Femur (tissue), 1 donor: ENCODE measurements at places on chromosomes 6 and 20.

- peak; percentile 57 for DNase-seq
These were observed 21.2 kb downstream of the TGM2 start for GRCh38 chr20:38143646-38144554.

- no peak for DNase-seq
These were observed 11.5 kb upstream of the CST7 start for GRCh38 chr20:24937579-24937978.

- no peak for DNase-seq
These were observed 87.8 kb upstream of the TIAM2 start for GRCh38 chr6:154907291-154907690.

DNA sequence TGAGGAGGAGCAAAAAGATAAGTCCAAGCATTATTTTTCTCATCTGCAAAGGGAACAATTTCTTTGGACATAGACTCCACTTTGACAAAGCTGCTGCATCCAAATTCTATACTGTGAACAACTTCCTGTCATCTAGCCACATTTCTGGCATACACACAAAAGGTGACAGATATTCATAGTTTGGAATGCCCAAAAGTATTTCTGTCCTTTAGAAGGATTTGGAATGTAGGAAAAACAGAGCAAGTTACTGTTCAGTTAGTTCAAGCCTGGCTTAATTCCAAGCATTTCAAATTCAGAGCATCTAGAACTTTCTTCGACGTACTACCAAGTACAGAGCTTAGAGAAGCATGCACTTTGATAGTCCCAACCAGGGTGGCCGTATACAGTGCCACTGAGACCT is 134.0 kb downstream of the PDE7B start:
- DNase-seq, result no peak

GRCh38 chr20:18265441-18265840 is 22.9 kb upstream of the ZNF133 start:
- DNase-seq, result no peak

GRCh38 chr6:81744131-81744530 is 8.3 kb downstream of the TENT5A start:
- DNase-seq, result no peak

DNA sequence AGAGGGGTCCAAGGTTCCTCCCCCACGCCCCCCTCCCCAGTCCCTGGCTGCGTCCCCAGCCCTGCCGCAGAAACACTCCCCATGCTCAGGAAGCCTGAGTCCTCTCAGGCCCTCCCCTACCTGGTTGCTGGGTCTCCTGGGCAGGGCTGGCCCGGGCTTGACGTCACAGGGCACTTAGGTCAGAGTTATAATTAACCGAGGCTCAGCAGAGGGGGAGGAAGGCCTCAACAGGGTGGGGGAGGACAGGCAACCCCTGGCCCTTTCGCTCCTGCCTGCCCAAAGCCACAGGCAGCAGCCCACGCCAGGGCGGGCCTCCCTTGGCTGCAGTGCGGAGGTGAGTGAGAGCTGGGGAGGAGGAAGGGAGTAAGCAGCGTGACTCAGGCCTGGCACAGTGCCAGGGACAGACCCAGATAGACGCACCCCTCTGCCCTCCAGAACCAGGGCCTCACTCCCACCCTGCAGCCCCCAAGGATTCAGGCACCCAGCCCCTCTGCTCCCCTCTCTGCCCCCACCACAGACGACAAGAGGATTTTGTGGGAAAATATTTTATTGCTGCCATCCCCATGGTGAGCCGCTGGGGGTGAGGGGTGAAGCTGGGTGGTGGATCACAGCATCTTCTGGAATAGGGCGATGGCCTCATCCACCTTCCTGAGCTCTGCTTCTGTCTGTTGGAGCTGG is at the start of gene VWA7:
Gene VWA7 (minus strand): TSS at position 340 of the 678 bp plus-strand sequence. CDS start 549 bp downstream, outside the sequence.
- peak; percentile 72 for DNase-seq

DNA sequence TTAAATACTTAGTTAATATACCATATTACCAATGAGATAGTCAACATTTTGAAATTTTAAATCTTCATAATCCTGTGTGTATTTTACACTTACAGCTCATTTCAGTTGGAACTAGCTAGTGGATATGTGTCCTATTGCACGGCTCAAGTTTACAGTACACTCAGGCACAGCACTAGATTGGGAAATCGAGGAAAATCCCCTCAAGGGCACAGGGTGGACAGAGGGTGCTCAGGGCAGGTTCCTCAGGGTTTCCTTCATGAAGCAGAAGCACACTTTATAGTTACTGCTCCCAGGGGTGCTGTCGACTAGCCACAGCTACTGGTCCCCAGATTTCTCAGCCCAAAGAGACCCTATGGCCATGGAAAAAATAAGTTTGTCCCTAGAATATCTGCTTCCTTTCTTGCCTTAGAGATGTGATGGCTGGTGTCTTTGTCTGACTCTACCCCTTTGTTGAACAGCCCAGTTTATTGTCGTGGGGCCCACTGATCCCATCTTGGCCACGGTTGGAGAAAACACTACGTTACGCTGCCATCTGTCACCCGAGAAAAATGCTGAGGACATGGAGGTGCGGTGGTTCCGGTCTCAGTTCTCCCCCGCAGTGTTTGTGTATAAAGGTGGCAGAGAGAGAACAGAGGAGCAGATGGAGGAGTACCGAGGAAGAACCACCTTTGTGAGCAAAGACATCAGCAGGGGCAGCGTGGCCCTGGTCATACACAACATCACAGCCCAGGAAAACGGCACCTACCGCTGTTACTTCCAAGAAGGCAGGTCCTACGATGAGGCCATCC is 1.5 kb downstream of the BTN2A1 start:
- DNase-seq, result no peak

DNA sequence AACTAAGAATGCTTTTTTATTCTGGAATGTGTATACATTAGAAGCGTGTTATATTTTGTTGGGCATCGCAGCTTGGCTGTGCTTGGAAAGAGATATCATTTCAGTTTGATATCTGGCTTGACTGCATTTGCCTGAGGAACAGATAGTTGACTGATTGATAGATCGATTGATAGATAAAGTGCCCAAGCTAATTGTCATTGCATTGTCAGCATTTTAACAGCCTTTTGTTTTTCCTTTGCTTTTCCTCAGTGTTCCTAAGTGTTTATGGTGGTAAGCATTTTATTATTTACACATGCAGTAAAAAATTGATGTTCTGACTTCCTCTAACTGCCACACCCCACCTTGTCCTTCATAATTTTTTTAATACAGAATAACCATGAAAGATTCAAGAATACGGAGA is 180.9 kb upstream of the GRIK2 start:
- no peak for DNase-seq

- DNase-seq, result no peak
These were observed 785.6 kb upstream of the GJE1 start for GRCh38 chr6:141347086-141347485.

GRCh38 chr6:77482981-77483380 is 19.7 kb upstream of the HTR1B start:
- DNase-seq, result no peak

GRCh38 chr6:114063956-114064355 is 93.0 kb upstream of the HDAC2 start:
- DNase-seq, result no peak

- no peak for DNase-seq
These were observed 20.1 kb downstream of the SAMD5 start for GRCh38 chr6:147528511-147529145.

DNA sequence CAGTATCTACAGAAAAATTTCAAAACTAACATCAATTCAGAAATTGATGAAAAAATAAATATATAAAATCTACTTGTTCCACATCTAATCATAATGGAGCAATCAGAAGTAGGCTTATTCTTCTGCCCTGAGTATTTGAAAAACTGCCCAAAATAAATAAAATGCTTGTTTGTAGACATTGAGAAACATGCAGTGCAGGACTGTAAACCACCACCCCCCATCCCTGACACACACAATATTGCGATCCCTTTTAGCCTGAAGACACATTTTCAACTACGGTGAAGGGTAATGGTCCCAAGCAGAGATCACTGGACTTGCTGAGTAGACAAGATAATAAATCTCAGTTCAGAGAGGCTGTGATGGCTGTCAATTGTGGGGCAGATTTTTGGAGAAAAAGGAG is 261.5 kb downstream of the C6orf118 start:
- DNase-seq, result no peak

DNA sequence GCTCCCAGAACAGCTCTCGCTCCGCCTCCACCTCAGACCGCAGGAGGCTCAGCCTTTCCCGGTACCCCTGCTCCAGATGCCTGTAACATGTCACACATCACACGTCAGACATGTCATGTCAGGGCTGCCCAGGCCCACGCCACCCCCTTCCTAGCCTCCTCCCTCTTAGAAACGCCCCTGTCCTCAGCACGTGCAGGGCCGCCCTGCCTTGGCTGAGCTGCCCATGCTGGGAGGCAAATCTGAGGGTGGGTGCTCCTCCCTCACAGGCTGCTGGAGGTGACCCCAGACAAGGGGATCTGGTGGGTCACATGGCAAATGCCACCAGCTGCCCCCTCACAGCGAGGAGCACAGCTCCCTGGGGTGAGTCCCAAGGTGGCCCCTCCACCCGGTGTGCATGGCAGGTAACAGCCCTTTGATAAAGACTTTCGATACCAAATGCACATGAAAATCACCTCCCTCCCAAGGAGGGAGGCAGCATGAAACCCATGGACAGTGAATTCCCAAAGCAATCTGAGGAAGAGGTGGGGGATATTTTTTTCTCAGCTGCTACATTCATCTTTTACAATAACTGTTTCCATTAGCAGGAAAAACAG is 84.1 kb downstream of the GINS1 start:
- DNase-seq, result no peak

- DNase-seq, result peak; percentile 75
These were observed 9.9 kb downstream of the LAMA5 start for GRCh38 chr20:62357187-62357667.

DNA sequence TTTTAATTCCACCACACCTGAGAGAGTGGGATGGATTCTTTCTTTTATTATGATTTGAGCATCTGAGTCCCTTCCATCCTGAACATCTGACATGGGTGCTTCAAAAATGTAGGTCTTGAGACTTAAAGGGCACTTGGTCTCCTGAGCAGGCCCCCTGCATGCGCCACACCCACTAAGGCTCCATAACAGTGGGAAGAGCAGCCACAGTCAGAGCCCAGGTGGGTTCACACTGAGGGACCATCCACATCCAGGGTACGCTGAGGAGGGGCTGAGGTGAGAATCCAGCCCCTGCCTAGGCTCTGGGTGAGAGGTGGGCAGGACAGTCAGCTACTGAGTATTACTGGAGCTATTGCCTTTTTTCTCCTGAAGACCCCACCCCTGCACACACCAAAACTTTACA is 42.7 kb downstream of the HLA-A start:
- DNase-seq, result no peak
